Tibial nerve (tissue), 4 donors: ENCODE measurements at places on chromosomes 11 and 22.

GRCh38 chr22:29128891-29129807 is 56.3 kb downstream of the KREMEN1 start:
- DNase-seq, result no peak

- no peak for DNase-seq
Observed at GRCh38 chr11:65432100-65432650, 9.6 kb downstream of the NEAT1 start.

DNA sequence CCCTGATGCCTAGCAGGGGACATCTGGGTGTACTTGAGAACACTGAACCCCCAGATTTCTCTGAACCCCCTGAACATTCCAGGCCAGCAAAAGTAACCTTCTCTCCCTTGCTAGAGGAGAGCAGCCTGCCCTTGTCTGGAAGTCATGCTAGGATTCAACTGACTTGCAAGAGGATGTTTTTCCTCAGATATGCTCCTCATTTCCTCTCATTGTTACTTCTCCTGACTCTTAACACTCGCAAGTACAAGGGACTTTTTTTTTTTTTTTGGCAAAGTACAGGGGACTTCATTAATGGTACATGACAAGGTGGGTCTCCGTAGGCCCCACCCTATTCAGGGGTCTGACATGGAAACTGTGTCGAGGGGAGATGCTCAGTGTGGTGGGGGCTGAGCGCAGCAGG is 6.3 kb upstream of the MCHR1 start:
- no peak for DNase-seq

- DNase-seq, result no peak
Observed at GRCh38 chr11:74069146-74070046, 60.5 kb upstream of the UCP3 start.

- DNase-seq, result no peak
Observed at GRCh38 chr11:16713594-16713993, 24.9 kb upstream of the C11orf58 start.

GRCh38 chr11:17725174-17725573 is 5.8 kb downstream of the MYOD1 start:
- DNase-seq, result no peak

DNA sequence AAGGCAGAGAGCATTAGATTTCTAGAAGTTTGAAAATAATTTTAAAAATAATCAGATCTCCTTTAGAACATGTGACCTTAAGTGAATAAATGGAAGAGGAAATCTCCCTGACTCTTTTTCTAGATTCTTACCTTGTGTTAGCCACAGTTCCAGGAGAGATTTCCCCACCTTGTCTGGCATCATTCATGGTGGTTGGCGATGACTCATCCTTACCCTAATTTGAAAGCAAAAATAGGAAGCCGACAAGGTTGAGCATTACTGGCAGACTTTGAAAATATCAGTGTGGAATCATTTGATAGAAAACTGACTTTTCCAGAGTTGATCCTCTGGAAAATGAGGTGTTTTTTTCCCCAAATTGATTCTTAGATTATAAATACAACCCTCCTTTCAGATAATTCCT is 48.1 kb downstream of the CNTN5 start:
- DNase-seq, result no peak

DNA sequence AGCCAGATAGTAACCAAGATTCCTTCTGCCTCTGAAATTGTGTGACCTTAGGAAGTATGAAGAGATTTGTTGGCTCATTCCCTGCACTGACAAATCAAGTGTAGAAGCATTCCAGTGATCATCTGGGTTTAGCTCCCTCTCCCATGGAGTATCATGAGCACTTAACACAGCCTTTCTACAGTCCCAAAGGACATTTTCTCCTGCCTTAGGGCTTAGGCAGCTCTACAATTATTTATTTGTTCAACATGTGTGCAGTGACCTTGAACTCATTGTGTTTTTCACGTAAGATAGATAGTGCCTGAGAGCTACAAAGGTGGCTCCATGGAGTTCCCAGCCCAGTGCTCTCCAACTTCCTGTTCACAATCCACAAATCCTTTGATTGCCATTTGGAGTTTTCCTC is 94.8 kb upstream of the FAT3 start:
- no peak for DNase-seq

DNA sequence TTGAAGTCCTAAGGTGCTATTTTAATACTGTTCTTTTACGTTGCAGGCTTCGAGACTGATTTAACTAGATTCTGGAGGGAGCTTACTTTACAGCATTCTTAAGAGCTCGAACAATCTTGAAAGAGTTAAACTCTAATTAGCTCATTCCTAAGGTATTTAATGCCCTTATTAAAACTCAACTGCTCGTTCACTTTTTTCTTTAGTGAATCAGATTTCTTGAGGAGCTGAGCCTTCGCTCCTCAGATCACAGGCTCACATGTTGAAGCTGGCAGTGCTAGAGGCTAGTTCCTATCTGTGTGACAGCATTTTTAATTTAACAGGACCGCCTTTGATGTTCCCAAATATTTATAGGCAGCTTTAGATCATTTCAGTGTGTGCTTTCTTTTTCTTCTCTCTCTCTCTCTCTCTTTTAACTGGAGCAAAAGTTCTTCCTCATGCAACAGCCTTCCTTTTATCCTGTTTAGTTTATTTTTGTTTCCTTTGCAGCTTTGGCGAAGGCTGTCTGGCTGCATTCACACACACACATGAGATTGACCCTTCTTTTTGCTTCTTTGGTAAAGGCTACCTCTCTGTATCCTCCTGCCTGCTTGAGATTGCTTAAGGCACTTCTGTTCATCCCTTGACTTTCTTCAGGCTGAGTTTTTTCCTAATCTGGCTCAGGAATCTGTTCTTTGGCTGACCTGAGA is 21.0 kb downstream of the ZNRF3 start:
- no peak for DNase-seq

GRCh38 chr11:36532941-36533601 is 23.0 kb upstream of the TRAF6 start:
- DNase-seq, result no peak
